ENCODE measurements at places on chromosomes 3 and 15.
A peak's percentile ranks its signal among the peaks of the same experiment; 100 is the strongest.

DNA sequence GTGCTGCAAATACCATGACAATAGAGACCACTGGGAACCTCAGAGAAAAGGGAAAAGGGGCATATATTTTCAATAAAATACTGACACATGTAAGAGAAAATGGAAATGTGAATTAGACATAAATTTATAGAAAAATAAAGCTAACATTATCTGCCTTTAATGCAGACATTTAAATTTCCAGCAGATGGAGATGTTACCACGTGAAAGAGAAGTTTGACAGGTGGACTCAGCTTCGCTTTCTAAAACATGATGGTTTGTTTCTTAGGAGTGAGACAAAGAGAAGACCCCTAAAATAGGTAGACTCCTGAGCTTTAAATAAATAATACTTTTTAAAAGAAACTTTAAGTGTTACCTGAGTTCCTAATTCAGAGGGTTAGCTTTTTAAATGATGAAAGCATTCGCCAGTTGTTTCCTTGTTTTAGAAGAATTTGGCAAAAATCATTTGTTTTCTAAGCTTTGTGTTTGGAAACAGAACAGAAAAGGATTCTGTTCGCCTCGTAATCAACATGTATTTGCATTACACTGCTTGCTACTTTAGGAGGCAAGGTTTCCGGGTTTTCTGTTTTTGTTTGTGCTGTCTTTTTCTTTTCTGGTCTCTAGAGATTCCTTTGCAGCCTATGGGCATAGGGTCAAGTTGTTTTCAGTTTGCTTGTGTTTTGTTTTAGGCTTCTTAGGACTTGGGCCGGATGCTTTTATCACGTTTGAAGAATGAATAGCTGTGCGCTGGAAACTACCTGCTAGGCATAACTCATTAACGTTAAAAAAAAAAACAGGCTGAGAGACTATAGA, 271.4 kb downstream of the THSD4 start:
- no peak for DNase-seq

GRCh38 chr15:84570164-84570735, 30.6 kb upstream of the ZSCAN2 start:
- DNase-seq, result peak; percentile 13

- no peak for DNase-seq
Observed at GRCh38 chr3:62529230-62529629, 155.9 kb upstream of the FEZF2 start.

GRCh38 chr3:148800414-148800813, 27.2 kb upstream of the CPB1 start:
- DNase-seq, result no peak

DNA sequence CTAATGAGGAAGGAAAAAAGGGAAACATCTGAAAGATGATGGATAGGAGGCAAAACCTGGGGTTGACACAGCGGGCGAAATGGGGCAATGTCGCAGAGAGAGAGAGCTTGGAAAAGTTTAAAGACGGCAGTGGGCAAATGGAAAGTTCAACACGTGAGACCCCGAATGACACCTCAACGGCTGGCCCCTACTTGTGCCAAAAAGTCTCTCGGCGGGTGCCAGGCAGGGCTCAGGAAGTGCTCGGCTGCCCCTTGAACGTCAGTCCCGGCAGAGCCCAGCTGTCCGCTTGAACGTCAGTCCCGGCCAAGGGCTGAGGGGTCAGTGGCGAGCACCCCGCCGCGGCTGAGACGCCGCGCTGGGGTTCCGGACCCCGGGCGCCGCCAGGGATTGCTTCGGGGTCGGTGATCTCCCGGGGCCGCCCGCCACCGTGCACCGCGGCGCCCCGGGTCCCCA, 658 bp downstream of the EOGT start:
- DNase-seq, result no peak

- DNase-seq, result no peak
Observed at GRCh38 chr15:74300057-74300795, 64.1 kb downstream of the CCDC33 start.

GRCh38 chr15:88882785-88883184, 12.6 kb downstream of the HAPLN3 start:
- DNase-seq, result no peak

DNA sequence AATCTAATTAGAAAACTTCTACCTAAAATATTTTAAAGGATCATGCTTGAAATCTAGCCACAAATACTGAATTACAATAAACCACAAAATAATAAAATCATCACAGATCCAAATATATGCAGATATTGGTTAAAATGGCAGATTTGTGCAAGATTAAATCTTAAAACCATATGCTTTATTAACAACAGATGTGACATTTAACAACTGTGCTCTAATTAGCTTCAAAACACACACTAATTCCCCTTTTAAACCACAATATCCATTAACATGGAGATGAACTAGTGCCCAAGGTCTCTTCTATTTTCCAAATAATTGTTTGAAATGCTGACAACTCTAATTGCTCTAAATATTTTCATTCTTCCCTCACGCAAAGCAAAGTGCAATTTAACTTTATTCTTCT, 1530.3 kb downstream of the SI start:
- DNase-seq, result no peak

DNA sequence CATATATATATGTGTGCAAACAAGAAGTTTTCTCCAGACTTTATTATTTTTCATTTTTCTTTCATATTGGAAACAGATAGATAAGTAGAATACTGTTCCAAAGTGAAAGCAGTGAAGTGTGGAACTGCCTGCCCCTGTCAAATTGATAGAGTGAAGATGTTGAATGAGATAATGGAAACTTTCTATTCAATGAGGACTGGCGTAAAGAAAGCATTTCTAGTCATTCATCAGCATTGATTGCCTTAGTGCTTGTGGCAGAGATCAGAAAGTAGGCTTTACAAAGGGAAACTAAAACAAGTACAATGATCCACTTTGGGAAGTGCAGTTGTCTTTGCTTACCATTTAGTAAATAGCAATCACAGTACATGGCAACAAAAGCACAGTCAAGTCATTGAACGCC, 300.0 kb downstream of the CADM2 start:
- no peak for DNase-seq

- no peak for DNase-seq
Observed at GRCh38 chr15:101198800-101199199, 53.0 kb downstream of the CHSY1 start.

DNA sequence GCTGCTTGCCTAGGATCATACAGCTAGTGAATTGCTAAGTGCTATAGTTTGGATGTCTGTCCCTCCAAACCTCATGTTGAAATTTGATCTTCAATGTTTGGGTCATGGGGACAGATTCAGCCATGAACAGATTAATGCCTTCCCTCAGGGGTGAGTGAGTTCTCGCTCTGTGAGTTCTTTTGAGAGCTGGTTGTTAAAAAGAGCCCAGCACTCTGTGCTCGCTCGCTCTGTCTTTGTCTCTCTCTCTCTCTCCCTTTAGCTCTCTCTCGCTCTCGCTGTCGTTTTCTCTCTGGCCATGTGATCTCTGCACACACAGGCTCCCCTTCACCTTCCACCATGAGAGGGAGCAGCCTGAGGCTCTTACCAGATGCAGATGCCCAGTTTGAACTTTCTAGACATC, 14.9 kb downstream of the TRH start:
- DNase-seq, result no peak

- no peak for DNase-seq
Observed at GRCh38 chr15:24076090-24076784, 389.1 kb upstream of the NDN start.

DNA sequence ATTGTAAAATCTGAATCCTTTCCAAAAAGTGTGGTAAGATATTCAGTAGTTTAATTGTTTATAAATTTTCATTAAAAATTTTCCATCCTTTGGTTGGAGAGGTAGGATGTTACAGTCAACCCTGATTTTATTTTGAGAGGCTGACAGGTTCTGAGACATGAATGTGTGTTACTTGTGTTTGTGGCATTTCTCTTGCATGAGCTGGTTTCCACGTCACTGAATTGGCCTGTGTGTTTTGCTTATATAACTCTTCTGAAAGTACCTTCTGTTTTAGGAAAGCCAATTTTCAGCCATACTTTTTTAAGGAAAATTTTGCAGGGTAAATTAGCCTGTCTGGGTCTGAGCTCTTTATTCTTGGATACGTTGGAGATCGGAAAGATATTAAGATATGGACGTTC, 30.7 kb downstream of the PXYLP1 start:
- no peak for DNase-seq

DNA sequence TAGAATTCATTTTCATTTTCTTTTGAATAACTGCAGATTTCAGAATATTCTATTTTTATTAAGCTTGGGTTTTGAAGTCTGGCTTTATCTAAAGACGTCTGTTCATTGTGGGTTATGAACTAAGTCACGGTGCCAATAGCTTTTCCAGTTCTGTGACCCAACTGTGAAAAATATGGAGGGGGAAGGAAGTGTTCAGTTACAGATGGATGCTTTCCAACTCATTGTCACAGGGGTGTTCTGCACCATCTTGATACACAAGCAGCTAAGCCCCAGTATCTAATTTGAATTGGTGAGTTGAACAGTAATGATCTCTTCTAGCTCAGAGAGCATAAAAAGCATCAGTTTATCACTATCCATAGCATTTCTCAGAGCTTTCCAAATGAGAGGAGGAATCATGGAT, 710.6 kb downstream of the EDEM1 start:
- no peak for DNase-seq

- no peak for DNase-seq
Observed at GRCh38 chr3:23000371-23000770, 202.8 kb upstream of the UBE2E2 start.

- DNase-seq, result no peak
Observed at GRCh38 chr3:149368674-149369497, 8.6 kb downstream of the TM4SF1 start.

GRCh38 chr3:136149667-136150066, 46.5 kb downstream of the MSL2 start:
- DNase-seq, result no peak

DNA sequence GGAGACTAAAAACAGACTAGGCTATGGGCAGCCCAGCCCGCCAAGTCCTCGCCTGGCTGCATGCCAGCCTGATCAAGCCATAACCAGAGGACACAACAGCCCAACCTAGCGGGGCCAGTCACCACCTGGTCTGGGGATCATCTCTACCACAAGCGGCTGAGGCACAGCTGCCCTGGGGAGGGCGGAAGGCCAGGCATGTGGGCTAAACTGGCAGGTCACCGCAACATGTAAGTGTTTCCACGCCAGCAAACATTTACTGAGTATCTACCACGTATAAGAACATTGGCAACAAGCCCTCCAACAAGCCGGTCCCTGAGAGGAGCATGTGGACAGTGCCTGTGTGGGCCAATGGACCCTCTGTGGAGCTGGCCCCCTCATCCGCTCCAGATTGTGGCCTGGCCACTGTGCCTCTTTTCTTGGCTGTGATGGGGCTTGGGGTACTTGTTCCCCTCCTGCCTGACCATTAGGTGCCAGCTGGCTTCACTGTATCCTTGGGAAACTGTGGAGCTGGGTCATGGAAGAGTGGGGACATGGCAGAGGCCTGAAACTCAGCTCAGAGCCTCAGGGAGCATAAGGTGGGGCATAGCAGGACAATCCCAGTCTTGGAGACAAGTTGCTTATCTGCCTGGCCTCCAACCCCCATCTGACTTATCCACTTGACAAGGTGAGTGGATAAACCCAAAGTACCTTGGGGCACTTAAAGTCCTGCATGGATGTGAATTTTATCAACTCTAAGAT, 9.0 kb downstream of the UBXN7 start:
- no peak for DNase-seq

GRCh38 chr3:127768346-127769008, 53.8 kb downstream of the MGLL start:
- no peak for DNase-seq

DNA sequence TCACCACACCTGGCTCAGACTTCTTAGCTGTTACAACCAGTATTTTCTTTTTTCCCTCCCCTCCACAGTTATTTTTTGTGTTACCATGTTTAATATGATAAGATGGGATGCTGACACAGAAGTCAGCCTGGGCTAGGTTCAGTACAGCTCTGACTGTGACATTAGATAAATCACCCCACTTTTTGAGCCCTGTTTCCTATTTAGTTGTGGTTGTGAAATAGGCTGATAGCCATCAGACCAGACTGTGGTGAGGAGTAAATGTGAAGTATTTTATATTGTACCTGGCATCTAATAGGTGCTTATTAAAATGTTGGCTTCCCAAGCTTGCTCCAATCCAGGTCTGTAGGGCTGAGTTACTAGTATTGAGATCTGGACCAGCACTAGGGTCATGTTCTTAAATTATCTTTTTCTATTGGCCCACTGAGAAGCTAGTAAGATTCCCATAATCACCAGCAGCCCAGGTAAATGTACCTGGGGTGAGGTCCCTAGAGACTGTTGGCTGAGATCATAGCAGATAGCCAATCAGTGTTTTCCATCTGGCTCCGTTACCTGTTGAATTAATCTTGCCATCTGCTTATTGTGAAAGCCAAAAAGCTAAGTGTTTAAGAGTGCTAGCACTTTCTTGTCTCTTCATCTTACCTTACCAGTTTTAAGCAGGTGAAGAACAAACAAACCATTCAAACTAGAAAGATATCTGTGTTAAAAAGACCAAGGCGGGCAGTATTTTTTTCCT, 61.0 kb downstream of the CCK start:
- DNase-seq, result no peak

GRCh38 chr3:49717959-49718857, 1.3 kb downstream of the AMIGO3 start:
- no peak for DNase-seq

DNA sequence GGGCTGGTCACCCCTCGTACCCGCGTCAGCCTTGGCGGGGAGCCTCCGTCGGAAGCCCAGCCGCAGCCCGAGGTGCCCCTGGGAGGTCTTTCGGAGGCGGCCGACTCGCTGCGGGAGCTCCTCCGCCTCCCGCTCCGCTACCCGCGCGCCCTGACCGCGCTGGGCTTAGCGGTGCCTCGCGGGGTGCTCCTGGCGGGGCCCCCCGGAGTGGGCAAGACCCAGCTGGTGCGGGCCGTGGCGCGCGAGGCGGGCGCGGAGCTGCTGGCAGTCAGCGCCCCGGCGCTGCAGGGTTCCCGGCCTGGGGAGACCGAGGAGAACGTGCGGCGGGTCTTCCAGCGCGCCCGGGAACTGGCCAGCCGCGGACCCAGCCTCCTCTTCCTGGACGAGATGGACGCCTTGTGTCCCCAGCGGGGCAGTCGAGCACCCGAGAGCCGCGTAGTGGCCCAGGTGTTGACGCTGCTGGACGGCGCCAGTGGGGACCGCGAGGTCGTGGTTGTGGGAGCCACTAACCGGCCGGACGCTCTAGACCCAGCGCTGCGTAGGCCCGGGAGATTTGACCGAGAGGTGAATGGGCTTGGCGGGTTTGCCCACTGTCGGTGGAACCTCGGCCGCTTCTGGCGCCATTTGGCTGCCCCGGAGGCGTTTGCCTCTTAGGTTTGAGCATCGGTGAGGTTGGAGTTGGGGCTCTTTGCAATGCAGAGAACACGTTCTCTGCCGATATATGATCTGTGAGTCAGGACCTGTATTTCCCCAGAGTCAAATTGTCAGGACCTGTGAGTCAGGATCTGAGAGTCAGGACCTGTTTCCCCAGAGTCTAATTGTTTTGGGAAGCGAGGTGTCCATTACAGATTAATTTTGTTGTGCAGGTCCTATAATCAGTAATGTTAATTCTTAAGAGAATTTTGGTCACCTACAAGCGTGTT, 24.9 kb upstream of the GATM start:
- DNase-seq, result no peak
